ENCODE measurements at places on chromosomes 13 and 19.

DNA sequence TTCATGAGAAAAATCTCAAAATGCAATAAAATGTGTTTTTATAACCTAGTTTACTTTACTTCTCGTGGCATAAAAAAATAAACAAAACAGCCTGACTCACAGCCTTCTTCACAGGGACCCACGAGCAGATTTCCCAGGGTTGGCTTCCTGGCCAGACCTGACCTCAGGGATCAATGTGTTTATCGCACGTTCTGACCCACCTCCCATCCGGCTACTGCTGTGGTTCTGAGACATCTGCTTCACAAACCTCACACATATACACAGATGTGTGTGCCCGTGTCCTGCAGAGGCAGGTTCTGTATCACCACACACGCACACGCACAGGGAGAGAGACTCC is 118.3 kb downstream of the COL4A2 start:
- no peak for DNase-seq

- no peak for DNase-seq
Observed at GRCh38 chr13:99875391-99875790, 96.2 kb downstream of the ZIC5 start.

DNA sequence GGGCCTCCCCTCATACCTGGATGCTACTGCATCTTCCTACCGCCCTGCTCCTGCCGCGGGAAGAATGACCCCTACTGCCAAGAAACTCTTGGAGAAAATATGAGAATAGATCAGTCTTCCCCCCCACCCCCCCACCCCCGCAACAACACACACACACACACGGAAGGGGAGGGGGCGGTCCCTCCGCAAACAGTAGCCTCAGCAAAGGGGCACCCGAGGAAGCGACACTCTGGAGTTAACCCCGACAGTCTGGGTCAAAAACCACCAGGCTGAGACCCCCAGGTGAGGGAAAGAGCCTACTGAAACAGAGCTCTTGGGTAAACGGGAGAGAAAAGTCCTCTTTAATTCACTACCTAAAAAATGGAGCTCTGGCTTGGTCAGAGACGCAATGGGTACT is 1.2 kb downstream of the MED26 start:
- no peak for DNase-seq

GRCh38 chr13:20171364-20171763 is 10.5 kb upstream of the GJA3 start:
- DNase-seq, result no peak

DNA sequence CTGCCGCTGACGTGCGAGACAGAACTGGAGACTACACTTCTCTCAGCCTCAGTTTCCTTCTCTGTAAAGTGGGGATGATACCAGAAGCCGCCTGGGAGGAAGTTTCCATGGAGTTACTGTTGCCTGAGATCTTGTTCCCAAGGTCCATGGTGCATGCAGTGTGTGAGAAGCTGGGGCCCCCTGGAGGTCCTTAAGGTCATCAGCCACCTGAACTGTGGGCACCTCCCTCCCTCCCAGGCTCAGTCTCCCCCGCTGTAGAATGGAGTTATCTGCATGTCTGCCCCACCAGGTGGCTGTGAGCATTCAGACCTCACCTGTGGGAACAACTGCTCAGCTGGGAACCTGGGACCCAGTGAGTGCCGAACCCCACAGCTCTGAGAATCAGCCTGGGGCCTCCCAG is 2.7 kb downstream of the CRX start:
- DNase-seq, result no peak

DNA sequence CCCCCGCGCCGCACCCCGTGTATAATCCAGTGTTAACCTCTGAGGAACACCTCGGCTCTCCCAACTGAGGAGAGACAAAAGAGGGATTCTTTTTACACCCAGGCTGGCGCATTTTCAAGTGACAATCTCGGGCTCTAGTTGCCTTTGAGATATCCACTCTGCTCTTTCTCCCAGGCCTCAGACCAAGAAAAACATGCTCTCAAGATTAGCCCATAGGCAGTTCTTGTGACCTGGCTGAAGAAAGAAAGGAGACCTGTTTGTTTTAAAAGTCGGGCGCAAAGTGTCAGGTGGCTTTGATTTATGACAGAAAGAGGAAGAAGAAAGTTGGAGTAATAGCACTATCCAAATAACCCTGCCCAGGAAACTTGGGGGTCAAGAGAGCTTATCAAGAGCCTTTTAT is 27.3 kb downstream of the SHISA2 start:
- no peak for DNase-seq

- DNase-seq, result no peak
Observed at GRCh38 chr13:112931028-112931934, 37.7 kb upstream of the MCF2L start.

DNA sequence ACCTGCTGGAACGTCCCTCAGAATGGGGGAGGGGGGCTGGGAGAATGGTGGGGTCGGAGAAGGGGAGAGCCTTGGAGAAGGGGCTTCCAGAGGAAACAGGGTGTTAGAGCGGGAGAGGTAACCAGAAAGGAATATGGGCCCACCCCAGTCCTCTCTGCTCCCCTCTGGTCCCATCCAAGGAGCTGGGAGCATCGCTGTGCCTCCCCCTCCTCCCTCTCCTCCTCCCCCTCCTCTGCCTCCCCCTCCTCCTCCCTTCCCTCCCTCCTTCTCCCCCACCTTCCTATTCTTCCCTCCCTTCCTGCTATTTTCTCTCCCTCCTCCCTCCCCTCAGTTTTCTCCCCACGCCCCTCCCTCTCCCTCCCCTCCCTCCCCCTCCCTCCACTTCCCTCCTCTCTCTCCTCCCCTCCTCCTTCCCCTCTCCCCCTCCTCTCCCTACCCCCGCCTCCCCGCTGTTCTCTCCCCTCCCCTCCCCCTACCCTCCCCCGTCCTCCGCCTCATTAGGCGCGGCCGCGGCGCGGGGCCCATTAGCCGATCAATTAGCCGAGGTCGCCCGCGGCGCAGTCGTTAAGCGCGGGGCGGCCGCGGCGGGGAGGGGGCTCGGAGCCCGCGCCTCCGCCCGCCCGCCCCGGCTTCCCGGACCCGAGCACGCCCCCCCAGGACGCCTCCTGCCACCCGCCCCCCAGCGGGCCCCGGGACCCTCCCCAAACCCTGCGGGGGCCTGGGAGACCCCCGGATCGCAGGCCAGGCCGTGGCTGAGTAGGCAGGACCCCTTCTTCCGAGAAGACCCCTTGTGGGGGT is 15.4 kb downstream of the TLE5 start:
- no peak for DNase-seq

DNA sequence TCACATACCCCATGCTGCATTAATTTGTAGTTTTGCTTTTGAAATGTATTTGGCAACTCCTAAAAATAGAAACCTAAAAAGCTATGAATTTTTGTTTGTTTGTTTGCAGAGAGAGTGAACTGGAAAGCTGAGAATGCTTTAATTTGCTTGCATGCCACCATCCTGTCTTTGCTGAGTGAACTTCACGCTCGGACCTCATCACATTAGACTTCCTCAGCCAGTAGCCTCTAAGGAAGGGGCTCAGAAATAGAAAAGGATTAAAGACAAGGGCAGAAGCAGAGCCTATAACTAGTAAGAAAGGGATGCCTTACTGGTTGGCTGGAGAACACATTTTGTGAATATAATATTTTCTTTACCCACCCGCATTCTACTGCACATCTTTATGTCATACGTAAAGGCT is 275.1 kb downstream of the DCLK1 start:
- DNase-seq, result no peak

GRCh38 chr13:99867535-99868257 is 103.9 kb downstream of the ZIC5 start:
- no peak for DNase-seq

GRCh38 chr13:114027046-114027715 is 53.3 kb upstream of the C13orf46 start:
- no peak for DNase-seq

Measured in stimulated activated CD4-positive, alpha-beta T cell treated with anti-CD3 and anti-CD28 coated beads, Interleukin-1b, Interleukin-23, amount 100 ng/mL, for 24 hours (primary cell).